ENCODE measurements at places on chromosomes 5 and 9. TPM values are rescaled to one million over a fixed set of nuclear protein-coding genes. Genes with fewer than 3 reads are reported as not detected.
A peak's percentile ranks its signal among the peaks of the same experiment; 100 is the strongest.

DNA sequence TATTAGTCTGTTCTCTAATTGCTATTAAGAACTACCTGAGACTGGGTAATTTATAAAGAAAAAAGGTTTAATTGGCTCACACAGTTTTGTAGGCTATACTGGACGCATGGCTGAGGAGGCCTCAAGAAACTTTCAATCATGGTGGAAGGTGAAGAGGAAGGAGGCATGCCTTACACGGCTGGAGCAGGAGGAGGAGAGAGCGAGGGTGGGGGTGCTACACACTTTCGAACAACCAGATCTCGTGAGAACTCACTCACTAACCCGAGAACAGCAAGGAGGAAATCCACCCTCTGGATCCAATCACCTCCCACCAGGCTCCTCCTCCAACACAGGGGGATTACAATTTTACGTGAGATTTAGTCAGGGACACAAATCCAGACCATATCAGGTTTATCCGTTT is 90.0 kb downstream of the RMI1 start:
- H3K27ac ChIP-seq = no peak overlapping the region
- no peaks in the 10 kb centered on the region for H3K36me3 ChIP-seq
- H3K4me3 ChIP-seq = no peak overlapping the region
- H3K27me3 ChIP-seq = no peaks in the 10 kb centered on the region
- no peaks in the 10 kb centered on the region for H3K4me1 ChIP-seq

GRCh38 chr5:111834926-111835599 is 78.1 kb upstream of the NREP start:
- no peaks in the 10 kb centered on the region for H3K27me3 ChIP-seq
- H3K4me1 ChIP-seq = peaks cover 10% of the 10 kb centered on the region
- DNase-seq = no peak

DNA sequence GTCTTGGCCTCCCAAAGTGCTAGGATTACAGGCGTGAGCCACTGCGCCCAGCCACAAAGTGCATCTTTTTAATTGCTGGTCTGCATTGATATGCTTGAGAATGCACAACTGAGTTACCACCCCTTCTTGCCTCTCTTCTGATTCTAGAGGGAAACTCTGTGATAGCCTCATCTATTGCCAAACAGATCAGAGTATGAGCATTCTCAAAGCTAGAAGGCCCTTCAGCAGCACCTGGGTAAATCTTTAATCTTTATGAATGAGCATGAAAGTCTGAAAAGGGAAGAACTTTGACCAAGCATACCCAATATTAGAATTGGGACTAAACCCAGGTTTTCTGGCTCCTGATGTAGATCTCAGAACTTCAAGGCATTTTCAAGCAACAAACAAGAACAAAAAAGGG is 298.3 kb upstream of the TNC start:
- H3K27ac ChIP-seq = no peak overlapping the region

- H3K36me3 ChIP-seq = no peaks in the 10 kb centered on the region
- H3K4me3 ChIP-seq = no peak overlapping the region
- no peaks in the 10 kb centered on the region for H3K4me1 ChIP-seq
- no peak for DNase-seq
- H3K27ac ChIP-seq = no peak overlapping the region
These were observed 4.3 kb upstream of the MTMR12 start for GRCh38 chr5:32317041-32317440.

Gene SLC9A3
- 3.6 TPM for total RNA-seq

DNA sequence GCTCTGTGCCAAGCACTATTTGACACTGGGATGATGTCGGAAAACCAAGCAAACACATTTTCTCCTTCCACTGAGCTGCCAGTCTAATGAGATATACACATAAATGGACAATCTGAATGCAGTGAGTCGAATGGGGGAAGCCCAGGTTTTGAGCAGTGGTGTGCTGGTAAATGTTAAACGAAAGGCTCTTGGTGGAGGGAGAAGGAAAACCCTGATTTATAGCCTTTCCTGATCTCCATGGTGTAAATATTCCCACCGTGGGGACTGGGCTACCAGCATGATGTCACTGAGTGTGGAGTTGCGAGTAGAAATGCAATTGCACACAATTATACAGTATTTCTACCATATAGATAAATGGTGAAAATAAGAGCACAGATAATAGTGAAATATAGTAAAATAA is 5.0 kb upstream of the GSN start:
- no peaks in the 10 kb centered on the region for H3K27me3 ChIP-seq
- H3K4me1 ChIP-seq = peaks cover 40% of the 10 kb centered on the region
- no peak for DNase-seq
- no peaks in the 10 kb centered on the region for H3K36me3 ChIP-seq

Gene PCDHA7
- total RNA-seq = 0.15 TPM

Gene PCDHB6
- not detected for total RNA-seq

DNA sequence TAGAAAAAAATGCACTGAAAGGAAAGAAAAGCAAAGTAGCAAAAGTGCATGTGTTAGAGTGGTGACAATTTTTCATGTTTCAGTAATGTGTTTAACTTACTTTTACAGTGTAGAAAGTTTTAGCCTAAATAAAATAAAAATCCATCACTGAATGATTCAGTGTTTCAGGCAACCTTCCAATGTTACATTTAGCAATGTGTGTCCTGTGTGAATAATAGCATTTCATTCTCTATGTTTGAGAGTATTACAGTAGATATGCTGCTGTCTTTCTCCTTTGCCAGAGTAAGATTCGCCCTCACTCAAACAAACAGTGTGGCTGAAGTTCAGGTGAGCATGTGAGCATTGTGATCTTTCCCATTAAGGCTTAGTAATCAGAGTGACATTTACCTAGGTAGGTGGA is 171.1 kb downstream of the TARS1 start:
- H3K4me1 ChIP-seq = no peaks in the 10 kb centered on the region
- no peak for DNase-seq
- H3K36me3 ChIP-seq = no peaks in the 10 kb centered on the region
- H3K27ac ChIP-seq = no peak overlapping the region

- DNase-seq = no peak
- H3K27me3 ChIP-seq = no peaks in the 10 kb centered on the region
- no peaks in the 10 kb centered on the region for H3K4me1 ChIP-seq
- no peak overlapping the region for H3K27ac ChIP-seq
- no peak overlapping the region for H3K4me3 ChIP-seq
- H3K36me3 ChIP-seq = no peaks in the 10 kb centered on the region
These were observed 63.4 kb upstream of the ADAMTS2 start for GRCh38 chr5:179408611-179409010.

- H3K27ac ChIP-seq = no peak overlapping the region
- H3K36me3 ChIP-seq = no peaks in the 10 kb centered on the region
- DNase-seq = no peak
- no peaks in the 10 kb centered on the region for H3K27me3 ChIP-seq
- no peaks in the 10 kb centered on the region for H3K4me1 ChIP-seq
These were observed 267.0 kb upstream of the TYRP1 start for GRCh38 chr9:12425878-12426864.

Gene GPRIN1
- 1.8 TPM for total RNA-seq

DNA sequence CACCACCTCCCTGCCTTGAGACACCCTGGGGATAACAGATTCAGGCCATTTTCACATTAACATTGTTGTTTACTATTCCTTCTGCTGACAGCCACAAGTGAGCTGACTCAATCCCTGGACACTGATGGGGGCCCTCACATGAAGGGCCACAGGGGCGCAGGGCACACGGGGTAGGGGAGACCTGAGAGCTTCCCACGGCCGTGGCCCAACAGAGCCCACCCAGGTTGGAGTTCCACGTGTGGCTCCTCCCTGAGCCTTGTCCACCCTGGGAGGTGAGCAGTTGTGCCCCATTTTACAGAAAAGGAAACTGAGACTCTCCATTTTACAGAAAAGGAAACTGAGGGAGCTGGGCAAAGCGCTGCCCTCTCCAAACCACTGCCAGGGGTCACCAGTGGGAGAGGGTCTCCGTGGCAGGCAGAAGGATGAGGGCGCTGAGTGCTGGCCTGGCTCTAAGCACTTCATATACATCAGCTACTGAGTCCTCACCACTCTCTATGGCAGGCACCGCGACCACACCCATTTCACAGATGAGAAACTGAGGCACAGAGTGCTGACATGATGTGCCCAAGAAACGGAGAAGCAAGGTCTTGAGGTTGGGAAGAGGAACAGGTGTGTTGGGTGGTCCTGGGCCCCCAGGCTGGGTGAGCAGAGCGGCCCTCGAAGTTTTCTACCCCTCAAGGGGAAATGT is 2.3 kb downstream of the NINJ1 start:
- no peak overlapping the region for H3K4me3 ChIP-seq
- no peak for DNase-seq
- no peaks in the 10 kb centered on the region for H3K27me3 ChIP-seq
- H3K4me1 ChIP-seq = peaks cover 97% of the 10 kb centered on the region
- H3K27ac ChIP-seq = peak overlapping the region; percentile 97

DNA sequence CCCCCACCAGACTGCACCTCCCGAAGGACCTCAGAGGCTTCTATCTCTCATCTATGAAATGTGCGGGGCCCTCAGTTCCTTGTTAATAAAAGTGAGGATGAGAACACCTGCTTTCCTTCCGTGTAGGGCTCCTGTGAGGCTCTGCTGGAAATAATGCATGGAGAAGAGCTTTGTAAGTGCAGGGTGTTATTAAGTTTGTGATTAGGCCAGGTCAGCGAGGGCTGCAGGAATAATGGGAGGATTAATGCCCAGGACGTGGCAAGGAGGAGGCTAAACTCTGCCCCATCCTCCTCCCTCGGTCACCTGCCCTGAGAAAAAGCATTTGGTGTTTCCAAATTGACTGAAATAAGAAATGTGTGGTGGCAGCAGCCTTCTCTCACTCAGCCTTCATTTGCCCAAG is 83.5 kb upstream of the HSPA9 start:
- H3K27ac ChIP-seq = no peak overlapping the region
- peaks cover 38% of the 10 kb centered on the region for H3K4me1 ChIP-seq
- no peaks in the 10 kb centered on the region for H3K36me3 ChIP-seq
- H3K4me3 ChIP-seq = no peak overlapping the region
- no peak for DNase-seq
- no peaks in the 10 kb centered on the region for H3K27me3 ChIP-seq

Data from esophagus squamous epithelium (tissue), 5 donors.